CD8-positive, alpha-beta T cell (primary cell): ENCODE measurements at places on chromosomes 4 and X.

GRCh38 chr4:109545401-109545800 is 14.6 kb upstream of the MCUB start:
- no peak for DNase-seq

DNA sequence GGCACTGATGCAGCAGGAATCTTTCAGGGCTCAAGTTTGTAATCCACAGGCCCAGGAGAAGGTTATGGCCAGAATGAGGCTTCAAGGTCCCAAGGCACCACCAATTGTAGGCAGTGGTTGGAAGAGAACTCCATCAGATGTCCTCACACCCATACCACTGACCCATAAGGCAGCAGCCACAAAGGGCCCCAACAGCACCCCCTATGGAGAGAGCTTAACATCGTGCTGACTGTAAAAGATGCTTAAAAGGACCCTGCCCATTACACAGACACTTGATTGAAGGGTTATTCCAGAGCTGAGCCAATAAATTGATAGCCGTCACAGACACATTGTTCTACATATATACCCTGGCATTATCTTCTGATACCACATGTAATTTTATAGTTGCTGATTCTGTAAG is 113.7 kb downstream of the SOWAHB start:
- DNase-seq, result no peak

GRCh38 chr4:138967313-138967712 is 48.3 kb upstream of the NOCT start:
- no peak for DNase-seq

GRCh38 chr4:80876810-80877209 is 153.7 kb upstream of the BMP3 start:
- DNase-seq, result no peak

DNA sequence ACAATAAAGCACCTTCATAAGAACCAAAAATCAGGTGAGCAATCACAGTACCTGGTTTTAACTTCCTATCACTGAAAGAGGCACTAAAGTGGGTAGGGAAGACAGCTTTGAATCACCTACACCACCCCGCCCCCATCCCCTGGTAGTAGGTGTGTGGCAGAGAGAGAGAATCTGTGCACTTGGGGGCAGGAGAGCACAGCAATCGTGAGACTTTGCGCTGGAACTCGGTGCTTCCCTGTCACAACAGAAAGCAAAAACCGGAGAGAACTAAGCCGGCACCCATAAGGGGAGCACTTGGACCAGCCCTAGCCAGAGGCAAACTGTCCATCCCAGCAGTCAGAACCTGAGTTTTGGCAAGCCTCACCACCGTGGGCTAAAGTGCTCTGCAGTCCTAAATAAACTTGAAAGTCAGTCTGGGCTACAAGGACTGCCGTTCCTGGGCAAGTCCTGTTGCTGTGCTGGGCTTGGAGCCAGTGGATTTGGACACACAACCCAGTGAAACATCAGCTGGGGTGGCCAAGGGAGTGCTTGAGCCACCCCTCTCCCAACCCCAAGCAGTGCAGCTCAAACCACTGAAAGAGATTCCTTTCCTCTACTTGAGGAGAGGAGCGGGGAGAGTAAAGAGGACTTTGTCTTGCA is 32.1 kb downstream of the NDUFB11 start:
- DNase-seq, result no peak

DNA sequence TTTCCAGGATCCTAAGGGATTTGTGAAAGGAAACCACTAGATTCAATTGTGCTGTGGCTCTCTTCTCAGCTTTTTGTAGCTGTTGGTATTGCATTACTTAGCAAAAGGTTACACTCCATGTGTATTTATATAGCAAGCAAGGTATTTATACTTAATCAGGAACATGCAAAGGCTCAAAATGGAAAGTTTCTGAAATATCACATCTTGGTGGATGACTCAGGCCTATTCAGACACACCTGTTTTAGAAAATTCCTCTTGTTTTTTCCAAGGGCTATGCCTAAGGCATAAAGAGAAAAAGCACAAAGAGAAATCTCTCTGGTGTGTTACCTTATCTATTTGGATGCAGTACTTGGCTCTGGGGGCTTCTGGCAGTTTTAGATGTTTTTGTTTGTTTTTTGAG is 144.4 kb upstream of the GALNT7 start:
- no peak for DNase-seq

- peak; percentile 81 for DNase-seq
These were observed at the start of gene HPSE for GRCh38 chr4:83334425-83335241. Gene HPSE (minus strand): TSS chr4:83334848. CDS start chr4:83334782, 66 bp downstream.

DNA sequence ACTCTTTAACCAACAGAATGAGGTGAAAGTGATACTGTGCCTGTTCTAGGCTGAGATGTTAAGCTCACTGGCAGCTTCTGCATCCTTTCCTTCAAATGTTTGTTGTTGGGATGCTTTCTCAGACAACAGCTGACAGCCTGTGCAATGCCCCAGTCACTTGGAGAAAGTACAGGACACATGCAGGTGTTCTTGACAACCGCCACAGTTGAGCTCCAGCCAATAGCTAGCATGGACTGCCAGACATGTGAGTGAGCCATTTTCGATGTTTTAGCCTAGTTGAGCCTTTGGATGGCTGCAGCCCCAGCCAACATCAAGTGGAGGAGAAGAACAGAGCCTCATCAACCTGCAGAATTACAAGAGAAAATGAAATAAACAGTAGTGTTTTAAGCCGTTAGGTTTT is 94.1 kb upstream of the PPP3CA start:
- DNase-seq, result no peak

DNA sequence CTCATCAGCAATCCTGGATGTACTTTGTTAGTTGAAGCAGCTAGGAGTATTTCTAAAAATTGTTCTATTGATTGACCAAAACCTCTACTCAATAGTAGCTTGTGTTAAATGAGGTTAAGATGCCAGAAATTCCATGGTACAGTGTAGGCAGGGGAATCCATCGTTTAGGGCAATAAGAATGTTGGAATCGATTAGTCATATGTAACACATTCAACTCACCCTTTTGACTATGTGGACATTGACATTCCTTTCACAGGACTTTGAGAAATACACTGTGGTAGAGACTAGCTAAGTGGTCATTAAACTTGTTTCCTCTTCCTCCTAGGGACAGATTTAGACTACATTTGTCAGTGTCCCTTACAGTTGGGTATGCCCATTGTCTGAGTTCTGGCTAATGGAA is 40.2 kb downstream of the KDM5C start:
- no peak for DNase-seq

- peak; percentile 0 for DNase-seq
These were observed 67.2 kb upstream of the C1GALT1C1 start for GRCh38 chrX:120697053-120697452.

DNA sequence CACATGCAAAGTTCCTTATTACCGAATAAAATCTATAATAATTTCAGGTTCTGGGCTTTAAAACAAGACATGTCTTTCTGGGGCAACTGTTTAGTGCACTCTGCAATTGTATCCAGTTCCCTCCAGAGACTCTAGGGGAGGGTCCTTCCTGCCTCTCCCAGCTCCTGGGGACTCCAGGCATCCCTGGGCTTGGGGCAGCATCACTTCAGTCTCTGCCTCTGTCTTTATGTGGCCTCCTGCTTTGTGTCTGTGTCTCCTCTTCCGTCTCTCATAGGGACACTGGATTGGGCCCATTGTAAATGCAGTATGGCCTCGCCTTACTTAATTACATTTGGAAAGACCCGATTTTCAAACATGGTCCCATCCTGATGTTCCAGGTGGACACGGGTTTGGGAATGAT is 10.9 kb upstream of the ASMTL start:
- peak; percentile 45 for DNase-seq

- DNase-seq, result no peak
These were observed 18.6 kb downstream of the PSAPL1 start for GRCh38 chr4:7415927-7416686.

DNA sequence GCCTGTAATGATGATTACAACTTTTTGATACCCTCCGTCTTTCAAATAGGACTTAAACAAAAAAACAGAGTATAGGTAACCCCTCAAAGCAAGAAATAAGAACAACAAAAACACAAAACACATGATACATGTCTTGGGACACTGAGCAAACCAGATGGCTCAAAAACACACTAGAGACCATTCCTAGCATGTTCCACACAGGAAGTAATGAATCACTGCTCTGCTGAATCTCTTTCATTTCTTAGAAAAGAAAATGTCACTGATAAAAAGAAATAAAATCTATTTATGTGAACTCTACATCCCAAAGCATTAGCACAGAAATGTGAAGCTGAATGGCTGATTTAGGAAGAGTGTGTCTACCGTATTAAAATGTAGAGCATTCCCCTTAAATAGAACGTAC is 134.5 kb upstream of the IL15 start:
- no peak for DNase-seq

- DNase-seq, result no peak
These were observed 62.5 kb downstream of the NDNF start for GRCh38 chr4:121009578-121010478.

- no peak for DNase-seq
These were observed 44.9 kb upstream of the TXK start for GRCh38 chr4:48178931-48179330.

- DNase-seq, result no peak
These were observed 32.9 kb downstream of the DOK7 start for GRCh38 chr4:3496021-3496420.

GRCh38 chr4:84767168-84767567 is 184.2 kb downstream of the CDS1 start:
- no peak for DNase-seq

DNA sequence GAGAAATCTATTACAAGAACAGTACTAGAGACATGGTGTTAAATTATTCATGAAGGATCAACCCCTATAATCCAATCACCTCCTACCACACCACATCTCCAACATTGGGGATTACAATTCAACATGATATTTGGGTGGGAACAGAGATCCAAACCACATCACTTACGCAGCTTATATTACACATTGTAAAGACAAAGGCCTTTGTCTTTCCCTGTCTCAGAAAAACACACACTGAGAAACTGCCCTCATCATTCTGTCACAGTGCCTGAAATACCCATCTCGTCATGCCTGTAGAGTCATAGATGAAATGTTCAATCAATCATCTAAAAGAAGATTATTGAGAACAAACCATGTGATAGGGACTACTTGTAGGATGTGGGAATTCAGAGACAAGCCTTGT is 558.8 kb upstream of the GRIA3 start:
- no peak for DNase-seq

GRCh38 chr4:97305351-97305750 is 837.9 kb downstream of the STPG2 start:
- DNase-seq, result no peak

GRCh38 chr4:2366252-2367192 is 51.9 kb downstream of the ZFYVE28 start:
- DNase-seq, result no peak

- no peak for DNase-seq
These were observed at the start of gene DMP1 for GRCh38 chr4:87649980-87650379. Gene DMP1 (plus strand): TSS chr4:87650280. CDS start chr4:87656493, 6,213 bp downstream.

GRCh38 chr4:138673053-138673452 is 342.5 kb upstream of the NOCT start:
- no peak for DNase-seq

DNA sequence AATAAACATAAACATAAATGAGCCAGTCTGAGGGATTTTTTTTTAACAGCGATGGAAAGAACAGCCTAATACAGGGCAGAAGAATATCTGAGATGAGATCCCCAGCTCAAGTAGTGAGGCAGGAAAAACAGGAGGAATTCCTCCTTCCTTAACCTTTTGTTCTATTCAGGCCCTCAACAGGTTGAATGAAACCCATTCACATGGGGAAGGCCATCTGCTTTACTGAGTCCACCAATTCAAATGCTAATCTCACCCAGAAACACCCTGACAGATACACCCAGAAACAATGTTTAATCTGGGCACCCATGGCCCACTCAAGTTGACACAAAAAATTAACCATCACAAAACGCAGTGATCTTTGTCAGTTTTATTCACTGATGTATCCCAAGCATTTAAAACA is 45.5 kb downstream of the SMIM31 start:
- no peak for DNase-seq

DNA sequence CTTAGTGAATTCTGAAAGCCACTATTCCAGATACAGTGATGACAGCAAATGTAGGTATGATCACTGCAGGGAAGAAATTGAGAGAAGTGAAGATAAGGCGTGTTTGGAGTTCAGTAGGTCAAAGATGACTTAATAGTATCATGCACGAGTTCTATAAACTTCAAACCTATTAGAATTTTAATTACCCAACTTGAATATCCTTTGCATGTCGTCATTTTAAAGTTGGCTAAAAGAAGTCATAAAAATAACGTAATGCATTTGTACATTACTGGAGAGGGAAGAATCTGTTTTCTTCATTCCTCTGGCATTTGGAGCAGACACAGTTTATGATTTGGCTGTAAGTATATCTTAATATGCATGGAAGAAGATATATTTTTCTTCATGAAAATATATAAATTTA is 68.6 kb upstream of the MXRA5 start:
- no peak for DNase-seq

DNA sequence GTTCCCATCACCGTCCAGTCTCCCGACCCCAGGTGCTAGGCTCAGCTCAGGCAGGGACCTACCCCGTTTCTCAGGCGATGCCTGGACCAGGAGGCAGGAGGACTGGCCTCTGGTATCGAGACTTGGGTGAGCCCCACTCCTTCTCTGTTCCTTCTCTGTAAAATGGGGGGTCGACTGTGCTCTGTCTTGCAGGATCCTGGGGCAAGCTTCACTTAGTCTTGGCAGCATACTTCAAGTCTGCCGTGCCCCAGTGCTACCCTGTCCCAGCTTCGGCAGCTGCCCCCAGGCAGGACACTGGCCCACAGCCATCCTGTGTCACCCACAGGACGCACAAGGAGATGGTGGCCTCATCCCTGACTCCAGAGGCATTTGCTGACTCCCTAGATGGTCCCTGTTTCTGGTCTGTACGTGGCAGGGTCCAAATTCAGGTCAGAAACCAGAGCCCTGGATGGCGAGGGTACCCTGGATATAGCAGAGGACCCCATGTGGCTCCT is 7.0 kb upstream of the HAUS7 start:
- DNase-seq, result no peak

DNA sequence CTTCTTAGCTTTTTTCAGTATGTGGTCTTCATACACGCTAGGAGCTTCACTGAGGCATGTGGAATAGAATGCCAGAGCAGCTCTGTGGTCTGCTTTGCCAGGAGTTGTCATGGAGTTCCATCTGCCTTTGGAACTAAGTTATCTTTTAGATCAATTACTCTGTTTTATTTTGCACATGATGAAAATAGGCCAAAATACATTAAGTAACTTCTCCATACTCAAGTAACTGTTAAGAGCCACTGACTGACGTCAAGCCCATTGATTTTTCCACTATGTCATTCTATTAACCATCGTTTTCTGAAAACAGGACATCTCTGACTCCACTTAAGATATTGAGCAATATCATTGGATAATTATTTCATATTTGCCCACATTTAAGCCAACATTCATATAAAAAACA is 415.1 kb upstream of the MAD2L1 start:
- no peak for DNase-seq
